Ascending aorta (tissue), 2 donors: ENCODE measurements at places on chromosomes 16 and 17. TPM values are rescaled to one million over a fixed set of nuclear protein-coding genes. Genes with fewer than 3 reads are reported as not detected.

DNA sequence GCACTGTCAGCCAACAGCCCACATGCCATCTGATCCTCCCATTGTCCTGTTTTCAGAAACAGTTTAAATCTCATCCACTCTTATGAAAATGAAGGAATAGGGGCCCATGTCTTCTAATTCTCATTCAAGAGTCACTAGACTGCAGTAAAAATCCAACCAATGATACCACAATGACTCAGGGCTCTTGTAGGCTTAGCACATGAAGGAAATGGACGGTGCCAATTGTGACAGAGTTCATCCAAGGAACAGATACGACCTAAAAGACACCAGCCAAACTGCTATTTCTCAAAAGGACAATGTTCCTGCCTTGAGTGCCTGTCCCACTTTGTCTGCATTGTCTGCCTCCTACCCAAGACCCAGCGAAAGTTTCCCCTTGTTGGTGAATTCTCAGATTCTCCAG, 204.8 kb upstream of the COX10 start:
- H3K27me3 ChIP-seq: no peaks in the 10 kb centered on the region
- no peak for DNase-seq
- H3K27ac ChIP-seq: no peak overlapping the region
- H3K36me3 ChIP-seq: no peaks in the 10 kb centered on the region
- H3K4me1 ChIP-seq: no peaks in the 10 kb centered on the region

DNA sequence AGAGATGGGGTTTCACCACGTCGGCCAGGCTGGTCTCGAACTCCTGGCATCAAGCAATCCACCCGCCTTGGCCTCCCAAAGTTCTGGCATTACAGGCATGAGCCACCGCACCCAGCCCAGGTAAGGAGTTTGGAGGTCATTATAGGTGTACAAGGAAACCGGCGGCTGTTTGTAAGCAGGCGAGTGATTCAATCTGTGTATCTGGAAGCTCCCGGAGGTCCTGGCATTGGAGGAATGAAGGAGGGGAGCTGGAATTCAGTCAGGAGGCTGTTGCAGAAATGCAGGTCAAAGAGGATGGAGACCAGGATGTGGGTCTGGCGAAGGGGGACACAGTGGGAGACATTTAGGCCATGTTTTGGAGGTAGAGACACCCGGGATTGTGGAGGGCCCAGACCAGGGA, 18.8 kb downstream of the CDC42EP4 start:
- H3K4me3 ChIP-seq: no peak overlapping the region
- H3K36me3 ChIP-seq: no peaks in the 10 kb centered on the region
- no peak for DNase-seq
- H3K27ac ChIP-seq: peak overlapping the region; percentile 99
- no peaks in the 10 kb centered on the region for H3K27me3 ChIP-seq
- peaks cover 34% of the 10 kb centered on the region for H3K4me1 ChIP-seq

- DNase-seq: no peak
- peaks cover 14% of the 10 kb centered on the region for H3K27me3 ChIP-seq
- no peak overlapping the region for H3K4me3 ChIP-seq
- H3K4me1 ChIP-seq: peaks cover 2% of the 10 kb centered on the region
Observed at GRCh38 chr17:4588391-4588790, 4.1 kb downstream of the SMTNL2 start.

GRCh38 chr17:75059369-75060345, 12.6 kb downstream of the KCTD2 start:
- H3K4me1 ChIP-seq: no peaks in the 10 kb centered on the region
- no peak overlapping the region for H3K27ac ChIP-seq
- H3K4me3 ChIP-seq: no peak overlapping the region

DNA sequence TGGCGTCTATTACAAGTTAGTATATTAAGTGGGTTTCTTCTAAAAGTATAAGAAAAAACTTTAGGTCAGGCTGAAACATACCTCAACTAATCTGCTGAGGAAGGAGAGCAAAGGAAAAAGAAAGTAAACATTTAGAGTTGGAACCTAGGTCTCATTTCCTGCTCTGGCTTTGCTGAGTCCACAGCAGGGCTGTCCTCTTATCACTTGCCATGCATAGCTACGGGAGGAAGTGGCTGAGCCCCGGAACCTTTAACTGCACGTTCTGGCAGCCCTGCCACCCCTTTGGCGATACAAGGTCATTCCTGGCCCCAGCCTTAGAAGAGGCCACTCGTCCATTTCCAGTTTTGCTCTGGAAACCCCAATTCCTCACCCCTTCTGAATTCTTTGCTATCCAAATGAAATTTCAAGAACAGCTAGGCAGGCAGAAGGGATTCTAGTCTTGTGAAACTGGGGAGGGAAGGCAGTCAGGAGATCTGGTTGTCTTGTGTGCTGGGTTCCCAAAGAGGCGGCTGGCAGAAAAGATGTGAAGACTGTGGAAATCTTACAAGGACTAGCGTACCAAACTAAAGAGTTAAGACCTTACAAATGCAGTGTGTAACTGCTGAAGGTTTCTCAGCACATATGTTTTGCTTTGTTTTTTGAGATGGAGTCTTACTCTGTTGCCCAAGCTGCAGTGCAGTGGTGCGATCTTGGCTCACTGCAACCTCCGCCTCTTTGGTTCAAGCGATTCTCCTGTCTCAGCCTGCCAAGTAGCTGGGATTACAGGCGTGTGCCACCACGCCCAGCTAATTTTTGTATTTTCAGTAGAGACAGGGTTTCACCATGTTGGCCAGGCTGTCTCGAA, 19.1 kb downstream of the WIPI1 start:
- H3K4me3 ChIP-seq: no peak overlapping the region
- H3K36me3 ChIP-seq: peaks cover 32% of the 10 kb centered on the region
- no peaks in the 10 kb centered on the region for H3K27me3 ChIP-seq
- no peak for DNase-seq
- H3K27ac ChIP-seq: no peak overlapping the region

DNA sequence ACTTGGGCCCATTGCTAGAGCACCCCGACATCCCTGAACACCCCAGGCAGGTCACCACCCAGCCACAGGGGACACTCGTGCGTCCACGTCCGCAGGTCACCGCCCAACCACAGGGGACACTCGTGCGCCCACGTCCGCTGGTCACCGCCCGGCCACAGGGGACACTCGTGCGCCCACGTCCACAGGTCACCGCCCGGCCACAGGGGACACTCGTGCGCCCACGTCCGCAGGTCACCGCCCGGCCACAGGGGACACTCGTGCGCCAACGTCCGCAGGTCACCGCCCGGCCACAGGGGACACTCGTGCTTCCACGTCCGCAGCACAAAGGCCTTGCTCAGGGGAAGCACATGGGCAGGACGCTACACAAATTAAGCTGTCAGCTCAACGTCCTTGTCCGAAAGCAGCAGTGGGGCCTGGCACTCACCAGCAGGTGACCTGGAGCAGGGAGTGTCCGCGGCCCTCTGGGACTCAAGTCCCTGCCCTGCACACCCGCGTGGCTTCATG, 17.7 kb downstream of the GALNS start:
- no peak overlapping the region for H3K4me3 ChIP-seq
- H3K27me3 ChIP-seq: no peaks in the 10 kb centered on the region
- peaks cover 33% of the 10 kb centered on the region for H3K36me3 ChIP-seq
- H3K27ac ChIP-seq: no peak overlapping the region

PRPSAP2 gene
- 3.4 TPM for total RNA-seq
